Left renal pelvis (tissue), 4 donors: ENCODE measurements at places on chromosomes 1 and 21. TPM values are rescaled to one million over a fixed set of nuclear protein-coding genes. Genes with fewer than 3 reads are reported as not detected.

- DNase-seq = no peak
These were observed 191.8 kb upstream of the SAMSN1 start for GRCh38 chr21:14737922-14738321.

- no peak for DNase-seq
These were observed 22.3 kb upstream of the ABCA4 start for GRCh38 chr1:94143173-94143808.

NBPF9 gene
- polyA plus RNA-seq = 53.4 TPM

- DNase-seq = no peak
These were observed 38.2 kb upstream of the KCND3 start for GRCh38 chr1:112027696-112028095.
